AG10803 (cell line): ENCODE measurements at places on chromosomes 4 and X.

DNA sequence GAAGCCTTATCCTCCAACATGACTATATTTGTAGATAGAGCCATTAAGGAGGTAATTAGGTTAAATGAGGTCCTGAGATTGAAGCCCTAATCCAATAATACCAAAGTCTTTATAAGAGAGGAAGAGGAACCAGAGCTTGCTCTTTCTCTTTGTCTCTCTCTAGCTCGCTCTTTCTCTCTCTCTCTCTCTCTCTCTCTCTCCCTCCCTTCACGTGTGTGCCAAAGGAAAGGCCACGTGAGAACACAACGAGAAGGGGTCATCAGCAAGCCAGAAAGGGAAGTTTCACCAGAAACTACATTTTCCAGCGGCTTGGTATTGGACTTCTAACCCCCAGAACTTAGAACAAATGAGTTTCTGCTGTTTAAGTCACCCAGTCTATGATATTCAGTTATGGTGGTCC lies 1540.5 kb downstream of the C4orf33 start:
- no peak for DNase-seq

GRCh38 chr4:80367737-80368136 lies 32.2 kb downstream of the CFAP299 start:
- DNase-seq, result peak; percentile 59

DNA sequence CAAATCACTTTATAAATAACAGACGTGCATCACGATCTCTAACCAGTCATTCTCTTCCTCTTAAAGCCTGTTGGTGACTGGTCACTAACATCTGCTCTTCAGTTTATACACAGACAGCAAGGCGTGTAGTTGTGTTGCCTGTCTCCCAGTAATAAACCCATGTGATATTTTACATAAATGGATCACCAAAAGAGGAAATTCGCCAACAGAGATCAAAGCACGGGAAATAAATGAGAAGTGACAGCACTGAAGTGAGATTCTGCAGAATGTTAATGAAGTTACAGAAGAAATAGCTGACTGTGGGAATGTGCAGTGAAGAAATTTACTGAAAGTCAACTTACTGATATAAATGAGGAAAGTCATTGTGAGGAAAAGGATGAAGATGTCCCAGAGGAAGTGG lies 47.0 kb downstream of the AFF1 start:
- no peak for DNase-seq

- DNase-seq, result peak; percentile 50
These were observed 868 bp downstream of the PLS3 start for GRCh38 chrX:115561605-115562479.

- DNase-seq, result no peak
These were observed 2.9 kb upstream of the CXCL1 start for GRCh38 chr4:73866246-73866645.

- no peak for DNase-seq
These were observed 108.8 kb upstream of the STIM2 start for GRCh38 chr4:26751838-26752237.

DNA sequence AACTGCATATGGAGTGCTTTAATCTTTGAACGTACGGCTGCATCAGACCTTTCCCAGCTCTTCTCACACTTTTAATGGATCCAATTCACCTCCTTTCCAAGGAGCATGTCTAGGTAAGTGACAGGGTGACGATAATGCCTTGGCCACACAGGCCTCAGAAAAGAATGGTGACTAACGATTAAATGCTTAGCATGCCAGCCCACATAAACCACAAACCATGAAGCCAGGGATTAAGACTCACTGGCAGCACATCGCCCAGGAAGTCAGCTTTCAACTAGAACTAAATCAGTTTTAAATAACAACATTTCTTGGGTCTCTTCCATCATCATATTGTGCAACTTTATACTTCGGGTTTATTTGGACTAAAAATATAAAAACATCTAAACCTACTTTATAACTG lies 28.7 kb downstream of the INPP4B start:
- DNase-seq, result peak; percentile 98

DNA sequence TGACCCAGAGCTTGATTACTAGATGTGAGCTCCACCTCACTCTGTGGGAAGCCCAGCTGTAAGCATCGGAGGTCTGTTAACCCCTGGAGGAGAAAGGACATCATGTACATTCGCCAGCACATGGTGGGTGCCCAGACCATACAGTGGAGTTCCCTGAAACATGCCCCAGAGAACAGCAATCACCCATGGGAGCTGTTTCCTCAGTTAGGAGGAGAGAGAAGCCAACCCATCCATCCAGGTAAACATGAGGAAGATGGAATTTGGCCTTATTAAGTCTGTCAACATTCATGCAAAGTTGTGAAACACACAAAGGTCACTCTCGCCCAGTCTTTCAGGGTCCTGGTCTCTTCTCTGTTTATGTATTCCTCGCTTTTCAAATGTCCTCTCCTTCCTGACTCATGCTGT lies 354.7 kb downstream of the ANK2 start:
- DNase-seq, result no peak

DNA sequence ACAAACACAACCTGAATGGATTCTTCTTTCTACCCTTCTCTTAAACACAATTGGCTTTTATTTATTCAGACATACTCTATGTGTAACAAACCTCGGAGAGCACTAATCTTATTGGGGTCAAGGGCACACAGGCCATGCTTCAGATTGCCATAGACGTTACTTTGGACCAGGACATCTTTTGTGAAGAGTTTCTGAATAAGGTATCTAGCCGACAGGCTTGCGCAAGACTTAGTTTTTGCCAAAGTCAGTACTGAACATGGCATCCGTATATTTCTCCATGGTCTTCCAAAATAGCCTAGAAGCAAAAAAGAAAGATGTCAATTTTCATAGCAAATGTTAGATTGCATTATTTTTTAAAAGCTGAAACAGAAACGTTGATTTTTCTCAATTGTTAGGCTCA lies 49.8 kb downstream of the BEND2 start:
- no peak for DNase-seq

GRCh38 chr4:41154814-41155177 lies 59.5 kb downstream of the APBB2 start:
- DNase-seq, result no peak

GRCh38 chrX:150767475-150768131 lies 74.4 kb downstream of the MTMR1 start:
- DNase-seq, result peak; percentile 93

DNA sequence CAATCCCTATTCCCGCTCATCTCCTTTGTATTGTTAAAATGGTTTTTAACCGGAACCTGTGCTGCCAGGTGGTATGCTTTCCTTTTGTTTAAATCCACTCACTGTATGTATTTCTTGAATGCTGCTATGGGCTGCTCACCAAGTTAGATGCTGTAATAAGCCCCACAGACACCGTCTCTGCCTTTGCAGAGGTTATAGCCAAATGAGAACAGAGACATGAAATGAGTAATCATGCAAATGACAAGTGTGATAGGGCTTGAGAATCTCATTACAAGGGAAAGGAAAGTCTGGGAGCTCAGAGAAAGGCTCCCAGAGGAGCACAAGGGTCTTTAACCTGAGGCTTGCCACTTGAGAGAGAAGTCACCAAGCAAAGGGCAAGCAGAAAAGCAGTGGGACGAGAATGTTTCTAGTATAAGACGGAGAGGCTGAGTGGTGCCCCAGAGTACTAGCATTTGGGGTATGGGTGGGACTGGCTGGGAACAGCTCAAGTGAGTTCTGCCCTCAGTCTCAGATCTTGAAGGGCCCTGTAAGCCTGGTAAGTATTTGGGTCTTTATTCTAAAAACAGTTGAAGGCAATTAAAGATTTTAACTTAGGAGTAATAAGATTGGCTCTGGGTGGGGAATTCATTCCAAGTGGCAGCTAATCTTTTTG lies 110.8 kb upstream of the H2AZ1 start:
- DNase-seq, result no peak

DNA sequence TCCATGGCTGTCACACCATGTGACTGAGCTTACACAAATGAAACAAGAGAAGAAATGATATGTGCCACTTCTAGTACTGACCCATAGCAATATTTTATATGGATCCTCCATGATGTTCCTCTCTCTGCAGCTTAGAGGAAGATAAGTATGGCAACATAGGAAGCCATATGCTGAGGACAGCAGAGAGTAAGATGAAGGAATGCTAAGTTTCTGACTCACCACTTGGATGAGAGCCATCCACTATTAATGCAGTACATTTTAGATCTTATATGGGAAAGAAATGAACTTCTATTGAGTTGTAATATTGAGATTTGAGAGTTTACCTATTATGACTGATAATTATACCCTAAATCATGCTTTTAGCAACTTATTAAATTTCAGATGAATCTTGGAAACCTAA lies 386.9 kb upstream of the MAOA start:
- DNase-seq, result no peak

- DNase-seq, result no peak
These were observed 165.0 kb upstream of the CTSO start for GRCh38 chr4:156118507-156119220.

DNA sequence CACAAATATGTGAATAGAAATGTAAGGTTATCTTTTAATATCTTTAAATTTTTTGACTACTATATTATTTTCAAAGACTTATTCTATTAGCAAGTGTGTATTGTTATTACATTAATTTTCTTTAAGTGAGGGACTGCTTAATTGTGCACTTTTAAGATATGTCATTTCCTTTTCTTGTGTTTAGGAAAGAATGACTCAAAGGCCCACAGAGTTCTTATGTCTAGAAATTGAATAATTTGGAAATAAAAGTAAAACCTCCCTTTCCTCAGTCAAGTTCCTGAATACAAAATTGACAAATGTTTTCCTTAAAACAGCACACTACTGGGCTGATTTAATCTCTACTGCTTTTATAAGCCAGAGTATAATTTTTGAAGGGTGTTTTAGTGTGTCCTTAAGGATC lies 169.7 kb downstream of the TMEM47 start:
- no peak for DNase-seq

GRCh38 chr4:175280153-175280552 lies 362.0 kb downstream of the ADAM29 start:
- DNase-seq, result no peak

DNA sequence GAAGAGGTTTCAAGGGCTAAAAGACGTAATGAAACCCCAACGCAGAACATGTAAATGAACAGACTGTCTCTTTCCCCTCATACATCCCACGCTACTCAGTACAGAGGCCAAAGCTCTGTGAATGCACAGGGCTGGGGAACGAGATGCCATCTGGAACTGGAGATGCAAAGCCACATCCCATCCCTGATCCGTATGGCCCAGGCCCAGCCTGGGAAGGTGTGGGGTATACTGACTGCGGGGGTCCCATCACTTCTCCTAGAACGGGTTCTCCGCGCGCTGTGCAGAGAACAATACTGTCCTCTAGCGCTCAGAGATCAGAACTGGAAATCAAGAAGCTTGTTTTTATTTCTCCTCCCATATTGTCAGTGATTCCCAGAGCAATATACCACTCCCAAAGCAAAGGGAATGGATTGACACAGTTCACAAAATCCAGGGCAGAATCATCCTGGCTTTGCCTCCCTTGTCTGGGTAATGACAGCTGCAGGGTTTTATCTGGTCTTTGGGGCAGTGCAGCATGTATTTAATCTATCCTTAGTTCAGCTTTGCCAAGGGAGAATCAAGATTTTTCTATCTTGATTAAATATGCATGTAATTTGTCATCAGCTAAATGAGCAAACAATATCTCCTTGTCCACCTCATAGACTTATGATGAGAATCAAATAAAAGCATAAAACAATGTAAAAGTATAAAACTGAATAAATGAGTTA lies 47.3 kb upstream of the TLR3 start:
- peak; percentile 34 for DNase-seq

GRCh38 chrX:1075156-1075555 lies 137.3 kb downstream of the CRLF2 start:
- no peak for DNase-seq

- DNase-seq, result no peak
These were observed 355.4 kb downstream of the CAMK2D start for GRCh38 chr4:113405874-113406722.

DNA sequence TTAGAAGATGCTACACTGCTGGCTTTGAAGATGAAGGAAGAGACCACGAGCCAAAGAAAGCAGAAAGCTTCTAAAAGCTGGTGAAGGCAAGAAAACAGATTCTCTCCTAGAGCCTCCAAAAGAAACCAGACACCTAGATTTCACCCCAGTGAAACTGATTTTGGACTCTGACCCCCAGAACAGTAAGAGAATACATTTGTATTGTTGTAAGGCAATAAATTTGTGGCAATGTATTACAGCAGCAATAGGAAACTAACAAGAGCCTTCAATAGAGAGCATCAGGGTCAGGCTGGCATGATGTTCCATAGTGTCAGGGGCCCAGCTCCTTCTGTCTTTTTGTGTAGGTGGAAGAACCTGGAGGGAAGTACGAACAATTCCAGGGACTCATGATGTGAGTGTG lies 6.0 kb upstream of the TEC start:
- DNase-seq, result no peak

DNA sequence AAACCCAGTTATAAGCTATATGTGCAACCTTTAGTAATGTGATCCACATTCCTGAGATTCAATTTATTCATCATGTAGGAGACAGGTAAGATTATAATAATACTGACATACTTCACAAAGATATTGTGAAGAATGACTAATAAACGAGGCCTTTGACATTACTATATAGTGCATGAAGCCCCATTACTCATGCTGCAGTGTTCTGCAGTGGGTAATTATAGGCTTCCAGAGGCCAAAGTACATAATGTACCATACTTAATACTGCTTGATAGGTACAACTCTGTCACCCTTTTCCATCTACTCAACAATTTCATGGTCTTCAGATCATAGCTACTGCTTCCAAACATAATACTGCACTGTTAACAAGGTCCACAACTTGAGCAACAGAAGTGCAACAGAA lies 68.9 kb downstream of the COL25A1 start:
- DNase-seq, result no peak

- DNase-seq, result peak; percentile 97
These were observed at the start of gene PDGFRA for GRCh38 chr4:54228961-54229501. Gene PDGFRA, plus strand, starts transcription at chr4:54229293. Its CDS starts 29,476 bp downstream, at chr4:54258769.

DNA sequence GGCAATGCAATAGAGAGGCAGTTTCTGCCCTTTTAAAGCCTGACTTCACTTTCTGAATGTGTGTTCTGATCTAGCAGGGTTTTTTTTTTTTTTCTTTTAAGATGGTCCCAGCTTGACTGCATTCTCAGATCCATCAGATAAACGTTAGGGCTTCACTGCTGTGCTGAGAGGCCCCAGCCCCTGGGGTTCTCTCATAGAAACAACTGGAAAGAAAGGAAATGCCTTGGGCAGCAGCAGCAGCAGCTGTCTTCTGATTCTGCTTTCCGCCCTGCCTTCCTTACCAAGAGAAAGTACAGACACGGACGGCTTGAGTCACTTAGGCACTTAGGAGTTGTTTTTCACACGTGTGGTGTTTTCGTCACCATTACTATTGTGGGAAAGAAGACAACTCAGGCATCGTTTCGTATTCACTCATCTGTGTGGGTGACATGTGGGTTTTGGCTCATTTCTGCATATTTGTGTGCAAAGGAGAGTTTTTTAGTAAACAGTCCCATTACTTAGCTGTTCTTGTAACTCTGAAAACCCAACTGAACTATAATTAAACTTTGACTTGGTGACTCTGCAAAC lies 172.0 kb downstream of the PTTG2 start:
- peak; percentile 99 for DNase-seq

- no peak for DNase-seq
These were observed 284.8 kb downstream of the AFF2 start for GRCh38 chrX:148785256-148785655.

- DNase-seq, result no peak
These were observed 5.3 kb upstream of the CAMK2D start for GRCh38 chr4:113766882-113767281.

- DNase-seq, result no peak
These were observed 73.5 kb downstream of the FAM47B start for GRCh38 chrX:35016051-35016450.
